AG09319 (cell line): ENCODE measurements at places on chromosomes 13 and 19.

GRCh38 chr19:52231154-52231910 is 38.1 kb upstream of the ZNF766 start:
- DNase-seq, result no peak

- no peak for DNase-seq
These were observed 17.1 kb downstream of the NUMBL start for GRCh38 chr19:40673397-40673796.

- no peak for DNase-seq
These were observed 5.7 kb upstream of the RXFP2 start for GRCh38 chr13:31733647-31734046.

- DNase-seq, result no peak
These were observed 84.0 kb downstream of the LACC1 start for GRCh38 chr13:43963726-43964125.

- no peak for DNase-seq
These were observed 102.5 kb downstream of the GADD45B start for GRCh38 chr19:2578391-2578890.

DNA sequence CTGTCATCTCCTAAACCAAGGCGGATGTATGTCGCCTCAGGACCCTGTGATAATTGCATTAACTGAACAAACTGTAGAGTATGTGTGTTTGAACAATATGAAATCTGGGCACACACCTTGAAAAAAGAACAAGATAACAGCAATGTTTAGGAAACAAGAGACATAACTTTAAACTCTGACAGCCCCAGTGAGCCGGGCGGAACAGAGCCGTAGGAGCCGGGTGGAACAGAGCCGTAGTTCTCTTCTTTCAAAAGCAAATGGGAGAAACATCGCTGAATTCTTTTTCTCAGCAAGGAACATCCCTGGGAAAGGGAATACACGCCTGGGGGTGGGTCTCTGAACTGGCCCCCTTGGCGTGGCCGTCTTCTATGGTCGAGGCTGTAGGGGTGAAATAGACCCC is 31.8 kb upstream of the ZNF675 start:
- no peak for DNase-seq

DNA sequence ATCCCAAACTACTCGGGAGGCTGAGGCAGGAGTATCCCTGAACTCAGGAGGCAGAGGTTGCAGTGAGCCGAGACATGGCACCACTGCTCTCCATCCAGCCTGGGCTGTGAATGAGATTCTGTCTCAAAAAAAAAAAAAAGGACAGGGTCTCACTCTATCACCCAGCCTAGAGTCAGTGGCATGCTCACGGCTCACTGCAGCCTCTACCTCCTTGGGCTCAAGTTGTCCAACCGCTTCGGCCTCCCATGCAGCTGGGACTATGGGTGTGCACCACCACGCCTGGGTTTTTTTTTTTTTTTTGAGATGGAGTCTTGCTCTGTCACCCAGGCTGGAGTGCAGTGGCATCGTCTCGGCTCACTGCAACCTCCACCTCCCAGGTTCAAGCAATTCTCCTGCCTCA is 14.6 kb downstream of the MKNK2 start:
- no peak for DNase-seq

GRCh38 chr19:10339977-10340376 is 553 bp upstream of the ICAM3 start:
- DNase-seq, result no peak

GRCh38 chr13:46614582-46614981 is 61.6 kb downstream of the LRCH1 start:
- DNase-seq, result no peak
